Lung (tissue), 17 donors: ENCODE measurements at places on chromosomes 13 and 19. TPM values are rescaled to one million over a fixed set of nuclear protein-coding genes. Genes with fewer than 3 reads are reported as not detected.

The DNAJC15 gene
- total RNA-seq = 16.8 TPM

The DNAAF3 gene
- 16.4 TPM for total RNA-seq

The PNMA8A gene
- 8.4 TPM for total RNA-seq

The ZBTB32 gene
- 0.28 TPM for total RNA-seq

The B3GNT8 gene
- 30.5 TPM for total RNA-seq

The PSG11 gene
- total RNA-seq = not detected

The KLC3 gene
- 1.6 TPM for total RNA-seq

The SLITRK6 gene
- total RNA-seq = 26.7 TPM

The ZNF534 gene
- total RNA-seq = 0.20 TPM

The SIGLEC12 gene
- total RNA-seq = 3.5 TPM

The SYNGR4 gene
- not detected for total RNA-seq

The CEACAM16 gene
- total RNA-seq = not detected

The F2RL3 gene
- total RNA-seq = 5.8 TPM

DNA sequence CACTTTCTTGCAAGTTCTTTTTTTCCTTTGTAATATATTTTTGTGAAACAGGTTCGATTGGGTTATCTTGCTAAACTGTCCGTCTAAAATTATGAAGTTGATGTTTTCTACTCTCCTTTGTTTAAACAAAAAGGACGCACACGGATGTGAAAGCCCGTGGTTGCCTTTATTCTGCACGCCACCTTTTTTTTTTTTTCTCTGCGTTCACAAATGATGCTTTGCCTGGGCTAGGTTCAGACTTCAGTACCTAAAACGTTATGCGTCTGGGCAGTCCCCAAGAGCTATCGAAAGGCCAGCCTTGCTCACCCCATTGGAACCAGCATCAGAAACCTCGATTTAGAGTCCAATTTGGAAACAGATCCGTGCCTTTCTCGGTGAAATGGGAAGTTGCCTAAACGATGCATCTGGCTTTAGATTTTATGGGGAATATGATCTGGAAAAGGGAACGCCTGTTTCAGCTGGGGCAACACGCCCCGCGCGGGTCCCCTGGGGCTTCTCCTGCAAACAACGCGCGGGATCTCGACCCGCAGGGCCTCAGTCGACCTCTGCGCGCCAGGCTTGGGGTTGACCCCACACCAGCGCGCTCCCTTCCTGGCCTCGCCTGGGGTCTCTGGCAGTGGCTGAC, 113.9 kb downstream of the KCNRG start:
- no peak overlapping the region for H3K4me3 ChIP-seq
- peak; percentile 66 for DNase-seq
- no peaks in the 10 kb centered on the region for H3K36me3 ChIP-seq
- peaks cover 60% of the 10 kb centered on the region for H3K27me3 ChIP-seq
- H3K27ac ChIP-seq = no peak overlapping the region

GRCh38 chr19:30135093-30135757, 193.2 kb downstream of the URI1 start:
- no peak overlapping the region for H3K27ac ChIP-seq
- no peaks in the 10 kb centered on the region for H3K36me3 ChIP-seq
- DNase-seq = no peak
- no peak overlapping the region for H3K4me3 ChIP-seq
- no peaks in the 10 kb centered on the region for H3K27me3 ChIP-seq

DNA sequence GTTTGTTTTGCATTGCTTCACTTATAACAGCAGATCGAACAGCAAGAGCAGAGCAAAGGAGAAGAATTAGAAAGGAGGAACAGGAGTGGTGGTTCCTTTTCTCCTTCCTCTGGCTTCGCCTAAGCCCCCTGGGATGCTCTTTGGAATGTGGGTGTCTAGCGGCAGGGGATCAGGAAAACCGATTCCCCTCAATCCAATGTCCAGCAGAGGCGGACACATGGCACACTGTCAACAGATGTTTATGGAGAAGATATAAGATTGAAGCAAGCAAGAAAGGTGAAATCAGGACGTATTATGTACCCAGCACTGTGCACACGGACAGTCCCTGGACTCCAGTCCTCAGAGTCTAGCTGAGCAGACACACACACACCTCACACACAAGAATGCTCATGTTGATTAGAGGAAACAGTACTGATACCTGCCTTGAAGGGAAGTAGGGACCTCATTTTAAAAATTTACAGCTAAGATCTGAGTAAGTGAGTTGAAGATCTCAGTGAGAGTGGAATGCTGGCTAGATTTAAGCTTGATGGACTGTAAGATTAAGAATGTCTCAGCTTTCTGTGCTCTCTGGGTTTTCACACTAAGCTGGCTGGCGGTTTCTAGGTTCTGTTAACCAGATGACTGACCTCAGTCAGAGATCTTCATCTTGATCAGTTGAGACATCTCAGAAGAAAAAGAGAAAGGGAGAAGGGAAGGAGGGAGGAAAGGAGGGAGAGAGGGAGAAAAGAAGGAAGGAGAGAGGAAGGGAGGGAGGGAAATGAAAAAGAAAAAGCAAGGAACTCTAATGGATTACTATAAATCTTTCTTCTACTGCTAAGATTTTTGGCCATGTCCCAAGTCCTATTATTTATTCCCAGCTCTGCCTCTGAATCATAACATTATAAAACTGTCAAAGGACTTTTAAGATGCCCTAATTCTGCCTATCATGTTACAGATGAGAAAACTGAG, 44.8 kb downstream of the FLT1 start:
- no peak overlapping the region for H3K4me3 ChIP-seq

- no peak overlapping the region for H3K27ac ChIP-seq
- no peak for DNase-seq
- no peaks in the 10 kb centered on the region for H3K4me1 ChIP-seq
- no peak overlapping the region for H3K4me3 ChIP-seq
- no peaks in the 10 kb centered on the region for H3K27me3 ChIP-seq
Observed at GRCh38 chr19:3660493-3661219, 34.1 kb upstream of the CACTIN start.

DNA sequence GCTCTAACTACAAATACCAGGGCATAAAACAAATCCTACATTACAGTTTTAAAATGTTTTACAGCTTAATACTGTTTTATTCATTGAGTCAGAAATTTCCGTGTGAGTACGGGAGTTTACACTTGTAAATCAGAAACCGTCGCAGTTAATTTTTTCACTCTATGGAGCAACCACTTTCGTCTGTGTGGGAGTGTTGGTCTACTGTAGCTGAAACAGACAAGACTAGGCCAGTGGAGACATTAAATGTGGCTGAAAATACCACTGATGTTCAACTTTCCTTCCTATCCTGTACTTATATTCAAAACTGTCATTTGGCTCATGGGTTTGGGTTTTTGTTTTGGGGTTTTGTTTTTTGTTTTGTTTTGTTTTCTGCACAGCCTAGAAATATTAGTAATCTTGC, 268.7 kb downstream of the DCT start:
- no peaks in the 10 kb centered on the region for H3K36me3 ChIP-seq
- H3K27me3 ChIP-seq = no peaks in the 10 kb centered on the region
- H3K4me3 ChIP-seq = no peak overlapping the region
- peaks cover 5% of the 10 kb centered on the region for H3K4me1 ChIP-seq

DNA sequence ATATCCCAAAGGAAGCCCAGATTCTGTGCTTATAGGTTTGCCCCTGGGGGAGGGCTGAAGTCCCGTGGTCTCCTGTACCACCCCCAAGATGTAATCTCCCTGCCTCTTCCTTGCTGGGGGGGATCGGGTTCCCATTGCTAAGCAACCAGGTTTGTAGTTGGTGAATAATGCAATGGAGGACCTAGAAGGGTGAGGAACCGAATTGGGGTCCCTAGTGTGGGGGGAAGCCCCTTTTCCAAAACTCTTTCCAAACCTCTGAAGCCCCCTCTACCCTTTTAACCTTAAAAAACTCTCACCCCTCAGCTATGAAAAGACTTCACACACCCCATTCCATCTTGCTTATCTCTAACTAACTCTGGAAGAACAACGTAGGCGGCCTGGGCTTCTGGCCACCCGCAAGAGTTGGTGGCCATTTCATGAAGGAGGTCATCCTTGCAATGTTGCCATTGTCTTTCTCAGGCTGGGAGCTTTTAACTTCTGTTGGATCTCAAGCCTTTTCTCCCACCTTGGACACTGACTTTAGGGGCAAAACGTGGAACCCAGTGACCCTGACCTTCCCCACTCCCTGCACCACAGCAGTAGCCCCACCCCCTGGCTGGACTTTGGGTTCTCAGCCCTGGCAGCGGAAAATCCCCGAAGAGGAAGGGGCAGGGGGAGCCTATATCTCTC, 661 bp downstream of the PALM3 start:
- no peaks in the 10 kb centered on the region for H3K36me3 ChIP-seq
- no peak for DNase-seq
- no peaks in the 10 kb centered on the region for H3K27me3 ChIP-seq
- no peak overlapping the region for H3K27ac ChIP-seq

- DNase-seq = no peak
- no peaks in the 10 kb centered on the region for H3K27me3 ChIP-seq
- H3K4me1 ChIP-seq = no peaks in the 10 kb centered on the region
Observed at GRCh38 chr13:38382946-38383345, 33.3 kb downstream of the UFM1 start.

DNA sequence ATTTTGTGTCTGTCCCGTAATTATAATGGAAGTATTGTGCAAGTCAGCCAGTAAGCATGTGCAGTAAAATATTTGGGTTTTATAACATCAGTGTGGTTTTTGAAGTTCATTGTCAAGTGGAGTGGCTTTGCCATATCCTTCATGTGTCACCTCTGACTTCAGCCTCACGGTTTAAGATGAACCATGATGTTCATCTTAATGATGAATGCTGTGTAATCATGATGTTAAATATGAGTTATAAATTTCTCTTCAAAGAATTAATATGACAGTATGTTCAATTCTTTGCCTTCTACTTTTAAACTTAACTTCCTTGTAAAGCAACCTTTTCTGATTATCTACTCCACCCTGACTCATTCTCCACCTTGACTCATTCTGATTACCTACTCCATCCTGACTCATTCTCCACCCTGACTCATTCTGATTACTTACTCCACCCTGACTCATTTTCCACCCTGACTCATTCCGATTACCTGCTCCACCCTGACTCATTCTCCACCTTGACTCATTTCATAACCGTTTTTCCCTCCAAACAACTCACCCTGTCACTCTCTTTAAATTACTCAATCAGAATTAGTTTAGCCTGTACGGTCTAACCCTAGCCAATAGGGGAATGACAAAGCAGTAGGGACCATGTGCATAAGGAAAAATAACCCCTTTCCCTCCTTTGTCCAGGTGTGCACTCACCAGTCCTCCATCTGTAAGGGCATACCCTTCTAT, 50.3 kb upstream of the ANKRD10 start:
- H3K27ac ChIP-seq = no peak overlapping the region
- H3K4me3 ChIP-seq = no peak overlapping the region
- no peaks in the 10 kb centered on the region for H3K4me1 ChIP-seq
- no peaks in the 10 kb centered on the region for H3K36me3 ChIP-seq
- DNase-seq = no peak

DNA sequence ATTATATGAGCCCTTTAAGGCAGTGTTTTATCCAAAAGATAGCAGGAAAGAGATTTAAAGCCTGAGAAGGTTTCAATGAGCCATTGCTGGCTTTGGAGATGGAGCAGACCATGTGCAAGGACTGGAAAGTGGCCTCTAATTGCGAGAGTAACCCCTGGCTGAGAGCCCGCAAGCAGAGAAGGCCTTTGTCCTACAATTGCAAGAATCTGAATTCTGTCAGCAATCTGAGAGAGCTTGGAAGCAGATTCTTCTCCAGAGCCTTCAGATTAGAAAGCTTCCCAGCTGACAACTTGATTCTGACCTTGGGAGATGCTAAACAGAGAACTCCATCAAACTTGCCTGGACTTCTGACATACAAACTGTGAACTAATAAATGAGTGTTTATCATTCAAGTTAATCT, 528.7 kb upstream of the KLF12 start:
- DNase-seq = peak; percentile 76
- no peak overlapping the region for H3K4me3 ChIP-seq
- H3K4me1 ChIP-seq = no peaks in the 10 kb centered on the region
- H3K27me3 ChIP-seq = no peaks in the 10 kb centered on the region
- H3K27ac ChIP-seq = no peak overlapping the region

GRCh38 chr13:74270018-74270417, 135.8 kb upstream of the KLF12 start:
- H3K27ac ChIP-seq = no peak overlapping the region
- no peaks in the 10 kb centered on the region for H3K27me3 ChIP-seq
- DNase-seq = no peak

- H3K27ac ChIP-seq = no peak overlapping the region
- no peak for DNase-seq
- H3K4me3 ChIP-seq = no peak overlapping the region
- peaks cover 19% of the 10 kb centered on the region for H3K36me3 ChIP-seq
- no peaks in the 10 kb centered on the region for H3K4me1 ChIP-seq
Observed at GRCh38 chr13:52412128-52412527, 6.2 kb upstream of the THSD1 start.

DNA sequence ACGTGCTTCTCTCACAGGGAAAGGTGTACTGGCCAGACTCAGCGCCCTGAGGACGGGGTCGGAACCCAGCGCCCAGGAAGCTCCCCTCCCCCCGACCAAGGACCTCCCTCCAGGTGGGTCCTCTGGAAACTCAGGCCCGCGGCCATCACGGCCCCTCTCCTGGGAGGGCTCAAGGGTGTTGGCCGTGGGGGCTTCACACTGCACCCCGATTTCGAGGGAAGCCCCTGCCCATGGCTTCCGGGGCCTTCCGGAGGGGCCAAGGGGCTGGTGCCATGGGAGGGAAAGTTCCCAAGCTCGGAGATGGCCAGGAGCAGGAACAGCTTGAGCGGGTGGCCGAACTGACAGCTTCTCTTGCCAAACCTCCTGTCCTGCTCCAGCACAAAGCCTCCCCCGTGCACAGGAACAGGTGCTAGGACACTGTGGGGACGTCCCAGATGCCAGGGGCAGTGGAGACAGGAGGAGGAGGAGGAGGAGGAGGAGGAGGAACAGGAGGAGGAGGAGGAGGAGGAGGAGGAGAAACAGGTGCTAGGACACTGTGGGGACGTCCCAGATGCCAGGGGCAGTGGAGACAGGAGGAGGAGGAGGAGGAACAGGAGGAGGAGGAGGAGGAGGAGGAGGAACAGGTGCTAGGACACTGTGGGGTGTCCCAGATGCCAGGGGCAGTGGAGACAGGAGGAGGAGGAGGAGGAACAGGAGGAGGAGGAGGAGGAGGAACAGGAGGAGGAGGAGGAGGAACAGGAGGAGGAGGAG, 10.0 kb downstream of the SBNO2 start:
- H3K4me1 ChIP-seq = peaks cover 2% of the 10 kb centered on the region
- H3K27ac ChIP-seq = no peak overlapping the region
- no peaks in the 10 kb centered on the region for H3K27me3 ChIP-seq

DNA sequence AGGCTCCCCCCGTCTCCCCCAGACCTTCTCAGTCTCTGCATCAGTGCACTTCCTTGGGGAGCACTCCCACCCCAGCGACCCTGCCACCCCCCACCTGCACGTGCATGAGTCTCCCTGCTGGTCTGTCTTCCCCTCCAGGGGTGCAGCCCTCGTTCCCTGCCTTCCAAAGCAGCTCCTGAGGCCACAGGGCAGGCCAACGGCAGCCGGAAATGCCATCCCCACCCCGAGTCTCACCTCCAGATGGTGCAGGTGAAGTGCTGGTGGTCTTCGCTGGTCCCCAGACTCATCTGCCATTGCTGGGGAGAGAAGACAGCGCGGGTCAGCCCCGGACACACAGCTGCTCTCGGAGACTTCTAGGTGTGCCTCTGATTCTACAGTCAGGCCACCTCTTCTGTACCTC, 5.5 kb downstream of the MYDGF start:
- H3K27me3 ChIP-seq = no peaks in the 10 kb centered on the region
- no peak for DNase-seq
- H3K36me3 ChIP-seq = peaks cover 17% of the 10 kb centered on the region
- H3K27ac ChIP-seq = no peak overlapping the region
